Activated CD4-positive, alpha-beta T cell treated with anti-CD3 and anti-CD28 coated beads, Interleukin-2, amount 10 ng/mL, durations not matched to agents 24 days and 14 days (primary cell): ENCODE measurements at places on chromosomes 5 and 9. TPM values are rescaled to one million over a fixed set of nuclear protein-coding genes. Genes with fewer than 3 reads are reported as not detected.

FAM163B gene
- total RNA-seq: not detected in 2 replicates

HEMGN gene
- total RNA-seq: 0.38 and 0.54 TPM in 2 replicates

TTC23L gene
- not detected in 2 replicates for total RNA-seq

FRMD3 gene
- total RNA-seq: 0.30 and 0.59 TPM in 2 replicates

SEMA5A gene
- not detected in 2 replicates for total RNA-seq

FOXD4L3 gene
- not detected in 2 replicates for total RNA-seq

CAPSL gene
- total RNA-seq: not detected in 2 replicates

EXOSC3 gene
- 104 and 109 TPM in 2 replicates for total RNA-seq

ETF1 gene
- 200 and 205 TPM in 2 replicates for total RNA-seq

UBTD2 gene
- total RNA-seq: 5.5 and 6.3 TPM in 2 replicates

DNA sequence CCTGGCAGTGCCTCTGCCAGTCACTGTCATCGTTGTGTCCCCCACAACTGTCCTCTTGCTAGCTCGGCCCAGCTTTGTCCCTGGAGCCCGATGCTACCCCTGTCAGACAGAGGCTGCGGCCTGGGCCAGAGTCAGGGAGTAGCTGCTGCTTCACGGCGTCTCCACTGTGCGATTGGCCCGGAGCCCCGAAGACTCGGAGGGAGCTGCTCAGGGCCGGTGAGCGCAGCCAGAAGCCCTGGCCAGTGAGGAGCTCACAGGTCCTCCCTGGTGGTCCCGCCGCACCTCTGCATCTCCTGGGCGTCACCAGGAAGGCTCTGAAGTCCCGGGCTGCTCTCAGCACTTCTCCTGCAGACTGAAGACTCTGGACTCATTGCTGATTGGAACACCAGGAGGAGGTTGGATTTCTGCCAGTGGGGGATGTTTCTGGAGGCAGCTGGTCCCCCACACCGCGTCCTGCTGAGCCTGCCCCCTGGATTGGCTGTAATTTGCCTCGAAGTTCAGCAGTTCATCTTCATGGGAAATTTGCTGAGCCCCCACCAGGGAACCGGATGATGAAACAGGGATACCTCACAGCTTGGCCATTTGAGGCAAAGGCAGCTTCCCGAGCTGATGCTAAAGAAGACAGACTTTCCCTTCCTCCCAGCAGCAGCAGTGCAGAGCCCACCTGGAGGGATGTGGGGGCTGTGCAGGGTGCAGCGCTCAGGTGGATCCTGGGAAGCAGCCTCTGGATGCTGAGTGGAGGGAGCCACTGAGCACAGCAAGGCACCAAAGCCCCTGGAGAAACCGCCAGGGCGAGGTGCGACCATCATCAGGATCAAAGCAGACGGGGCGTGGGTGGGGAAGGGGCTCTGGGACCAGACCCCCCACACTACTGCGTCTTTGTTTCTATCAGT, 45.6 kb downstream of the USP20 start:
- H3K4me3 ChIP-seq: no peak overlapping the region
- H3K27me3 ChIP-seq: no peaks in the 10 kb centered on the region
- no peak overlapping the region for H3K27ac ChIP-seq
- peaks cover 30% of the 10 kb centered on the region for H3K36me3 ChIP-seq
- peaks cover 22% of the 10 kb centered on the region for H3K4me1 ChIP-seq
- DNase-seq: no peak

DNA sequence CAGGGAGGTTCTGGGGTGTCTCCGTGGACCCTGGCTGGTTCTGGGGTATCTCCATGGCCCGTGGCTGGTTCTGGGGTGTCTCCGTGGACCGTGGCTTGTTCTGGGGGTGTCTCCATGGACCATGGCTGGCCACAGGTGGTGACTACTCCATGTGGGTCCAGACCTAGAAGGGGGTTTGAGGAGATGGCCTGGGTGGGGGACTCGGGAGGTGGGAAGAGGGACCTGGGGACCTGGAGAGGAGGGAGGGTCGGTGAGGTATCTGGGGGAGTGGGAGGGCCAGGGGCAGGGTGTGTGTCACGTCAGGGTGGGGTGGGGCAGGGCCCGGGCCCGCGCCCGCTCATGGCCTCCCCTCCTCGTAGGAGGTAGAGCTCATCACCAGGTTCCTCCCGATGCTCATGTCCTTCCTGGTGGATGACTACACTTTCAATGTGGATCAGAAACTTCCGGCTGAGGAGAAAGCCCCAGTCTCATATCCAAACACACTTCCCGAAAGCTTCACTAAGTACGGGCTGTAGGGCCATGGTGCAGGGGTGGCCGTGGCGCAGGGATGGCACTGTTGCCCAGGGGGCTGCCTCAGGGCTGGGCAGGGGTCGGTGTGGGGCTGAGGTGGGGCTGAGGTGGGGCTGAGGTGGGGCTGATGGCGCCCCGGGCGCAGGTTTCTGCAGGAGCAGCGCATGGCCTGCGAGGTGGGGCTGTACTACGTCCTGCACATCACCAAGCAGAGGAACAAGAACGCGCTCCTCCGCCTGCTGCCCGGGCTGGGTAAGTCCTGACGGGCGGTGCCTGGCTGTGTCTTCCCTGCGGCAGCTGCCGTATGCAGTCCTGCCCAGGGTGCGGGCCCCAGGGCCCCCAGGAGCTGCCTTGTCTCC, 10.7 kb upstream of the TOR4A start:
- no peaks in the 10 kb centered on the region for H3K27me3 ChIP-seq
- H3K36me3 ChIP-seq: peaks cover 36% of the 10 kb centered on the region
- H3K4me1 ChIP-seq: peaks cover 4% of the 10 kb centered on the region
- H3K27ac ChIP-seq: no peak overlapping the region
- no peak for DNase-seq
- H3K4me3 ChIP-seq: no peak overlapping the region

- H3K27ac ChIP-seq: no peak overlapping the region
- no peaks in the 10 kb centered on the region for H3K36me3 ChIP-seq
- DNase-seq: no peak
- H3K4me1 ChIP-seq: no peaks in the 10 kb centered on the region
- no peaks in the 10 kb centered on the region for H3K27me3 ChIP-seq
- H3K4me3 ChIP-seq: no peak overlapping the region
Measured at GRCh38 chr9:75461183-75461582, 372.9 kb downstream of the OSTF1 start.

GRCh38 chr5:155676967-155677366, 650.0 kb upstream of the SGCD start:
- H3K4me3 ChIP-seq: no peak overlapping the region
- no peaks in the 10 kb centered on the region for H3K27me3 ChIP-seq
- no peak for DNase-seq
- no peaks in the 10 kb centered on the region for H3K36me3 ChIP-seq
- H3K4me1 ChIP-seq: no peaks in the 10 kb centered on the region

DNA sequence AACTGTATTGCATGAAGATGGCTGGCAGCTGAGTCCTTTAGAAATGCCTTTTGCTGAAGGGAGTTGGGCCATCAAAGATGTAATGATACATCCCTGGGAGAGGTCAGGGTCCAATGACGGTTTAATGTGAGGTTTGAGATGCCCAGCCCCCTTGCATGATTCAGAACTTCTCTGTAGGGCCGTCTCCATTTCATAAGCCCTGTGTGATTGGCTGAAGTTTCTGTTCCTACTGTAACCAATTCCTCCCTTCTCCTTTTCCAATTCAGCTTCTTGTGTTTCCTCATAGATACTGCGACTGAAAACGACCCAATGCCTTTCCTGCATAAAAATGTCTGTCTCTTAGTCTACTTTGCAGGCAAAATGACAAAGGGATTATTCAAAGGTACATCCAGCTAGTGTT, 47.9 kb upstream of the ST8SIA4 start:
- no peak overlapping the region for H3K4me3 ChIP-seq
- H3K27ac ChIP-seq: no peak overlapping the region
- no peak for DNase-seq
- H3K4me1 ChIP-seq: no peaks in the 10 kb centered on the region

DNA sequence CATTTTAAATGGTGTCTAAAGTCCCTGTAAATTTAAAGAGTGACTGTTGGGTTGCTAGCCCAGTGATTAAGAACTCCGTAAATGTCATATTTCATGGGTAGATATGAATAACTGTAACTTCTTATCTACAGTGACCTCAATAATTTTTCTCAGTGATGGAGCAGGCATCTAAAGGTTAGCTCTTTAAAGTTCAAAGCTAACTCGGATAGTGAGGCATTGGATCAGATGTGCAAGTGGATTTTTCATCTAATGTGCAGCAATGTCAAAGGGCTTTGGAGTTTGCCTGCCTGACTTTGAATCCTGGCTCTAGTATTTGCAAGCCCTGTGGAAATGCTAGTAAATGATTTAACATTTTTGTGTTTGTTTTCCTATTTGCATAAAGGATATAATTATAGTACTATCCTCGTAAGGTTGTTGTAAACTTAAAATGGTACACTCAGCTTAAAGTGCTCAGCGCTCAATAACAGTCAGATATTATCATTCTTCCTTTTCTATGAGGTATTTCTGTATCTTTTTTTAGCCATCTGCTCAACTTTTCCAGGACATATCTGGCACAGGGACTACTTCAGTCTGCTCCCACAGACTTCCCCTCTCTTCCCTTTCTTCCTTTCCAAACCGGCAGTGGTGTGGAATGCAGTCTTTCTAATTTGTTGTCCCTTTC, 163.7 kb upstream of the ELL2 start:
- no peak overlapping the region for H3K4me3 ChIP-seq
- no peaks in the 10 kb centered on the region for H3K4me1 ChIP-seq
- no peak overlapping the region for H3K27ac ChIP-seq
- DNase-seq: no peak
- H3K36me3 ChIP-seq: no peaks in the 10 kb centered on the region

- no peak overlapping the region for H3K4me3 ChIP-seq
- no peaks in the 10 kb centered on the region for H3K27me3 ChIP-seq
- H3K4me1 ChIP-seq: no peaks in the 10 kb centered on the region
- no peaks in the 10 kb centered on the region for H3K36me3 ChIP-seq
- H3K27ac ChIP-seq: no peak overlapping the region
Measured at GRCh38 chr5:14457476-14457875, 124.1 kb upstream of the OTULINL start.

DNA sequence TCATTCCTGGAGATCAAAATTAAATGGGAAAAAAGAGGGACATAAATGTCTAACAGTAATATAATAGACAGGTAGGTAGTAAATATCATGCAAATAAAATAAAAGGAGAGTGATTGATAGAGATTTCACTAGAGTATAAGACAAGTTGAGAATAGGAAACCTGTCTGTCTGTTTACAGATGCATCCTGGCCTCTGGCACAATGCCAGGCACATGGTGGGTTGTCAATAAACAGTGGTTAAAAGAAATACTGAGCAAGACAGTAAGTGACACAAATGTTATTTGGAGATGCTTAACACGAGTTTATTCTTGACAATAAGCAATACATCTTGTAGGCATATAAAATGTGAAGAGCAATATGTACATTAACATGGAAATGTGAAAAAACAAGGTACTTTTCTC, 33.3 kb downstream of the RICTOR start:
- no peak overlapping the region for H3K27ac ChIP-seq
- no peak for DNase-seq
- peaks cover 27% of the 10 kb centered on the region for H3K36me3 ChIP-seq
- H3K27me3 ChIP-seq: no peaks in the 10 kb centered on the region
- H3K4me1 ChIP-seq: peaks cover 8% of the 10 kb centered on the region

DNA sequence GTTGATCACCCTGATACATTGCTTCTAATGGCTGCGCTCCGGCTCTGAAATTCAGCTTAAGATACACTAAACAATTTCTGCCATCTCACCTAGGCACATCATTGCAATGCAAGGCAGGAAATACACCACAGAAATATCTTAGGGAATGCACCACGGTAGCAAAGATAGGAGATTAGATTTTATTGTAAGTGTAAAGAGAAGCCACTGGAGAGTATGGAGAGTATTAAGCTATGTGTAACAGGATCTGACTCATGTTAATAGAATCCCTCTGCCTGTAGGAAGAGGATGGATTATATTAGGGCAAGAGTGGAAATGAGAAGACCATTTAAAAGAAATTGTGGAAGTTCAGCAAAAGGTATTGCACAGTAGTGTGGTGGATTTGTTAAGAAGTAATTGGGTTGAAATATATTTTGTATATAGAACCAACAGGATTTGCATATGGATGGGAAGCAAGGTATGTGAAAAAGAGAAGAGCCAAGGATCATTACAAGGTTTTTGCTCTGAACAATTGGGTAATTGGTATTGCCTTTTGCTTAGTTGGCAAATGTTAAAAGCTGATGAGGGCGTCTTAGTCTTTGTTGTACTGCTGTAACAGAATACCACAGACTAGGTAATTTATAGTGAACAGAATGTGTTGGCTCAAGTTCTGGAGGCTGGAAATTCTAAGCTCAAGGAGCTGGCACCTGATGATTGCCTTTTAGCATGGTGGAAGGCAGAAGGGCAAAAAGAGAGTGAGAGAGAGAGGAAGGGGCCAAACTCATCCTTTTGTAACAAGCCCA, 636.1 kb downstream of the PSAT1 start:
- no peaks in the 10 kb centered on the region for H3K27me3 ChIP-seq
- no peak overlapping the region for H3K27ac ChIP-seq
- H3K36me3 ChIP-seq: no peaks in the 10 kb centered on the region
- H3K4me1 ChIP-seq: no peaks in the 10 kb centered on the region
- H3K4me3 ChIP-seq: no peak overlapping the region
